Stimulated activated CD4-positive, alpha-beta T cell treated with anti-CD3 and anti-CD28 coated beads, Interleukin-4, amount 100 ng/mL, for 1 hour (primary cell): ENCODE measurements at places on chromosomes 6 and 20.

DNA sequence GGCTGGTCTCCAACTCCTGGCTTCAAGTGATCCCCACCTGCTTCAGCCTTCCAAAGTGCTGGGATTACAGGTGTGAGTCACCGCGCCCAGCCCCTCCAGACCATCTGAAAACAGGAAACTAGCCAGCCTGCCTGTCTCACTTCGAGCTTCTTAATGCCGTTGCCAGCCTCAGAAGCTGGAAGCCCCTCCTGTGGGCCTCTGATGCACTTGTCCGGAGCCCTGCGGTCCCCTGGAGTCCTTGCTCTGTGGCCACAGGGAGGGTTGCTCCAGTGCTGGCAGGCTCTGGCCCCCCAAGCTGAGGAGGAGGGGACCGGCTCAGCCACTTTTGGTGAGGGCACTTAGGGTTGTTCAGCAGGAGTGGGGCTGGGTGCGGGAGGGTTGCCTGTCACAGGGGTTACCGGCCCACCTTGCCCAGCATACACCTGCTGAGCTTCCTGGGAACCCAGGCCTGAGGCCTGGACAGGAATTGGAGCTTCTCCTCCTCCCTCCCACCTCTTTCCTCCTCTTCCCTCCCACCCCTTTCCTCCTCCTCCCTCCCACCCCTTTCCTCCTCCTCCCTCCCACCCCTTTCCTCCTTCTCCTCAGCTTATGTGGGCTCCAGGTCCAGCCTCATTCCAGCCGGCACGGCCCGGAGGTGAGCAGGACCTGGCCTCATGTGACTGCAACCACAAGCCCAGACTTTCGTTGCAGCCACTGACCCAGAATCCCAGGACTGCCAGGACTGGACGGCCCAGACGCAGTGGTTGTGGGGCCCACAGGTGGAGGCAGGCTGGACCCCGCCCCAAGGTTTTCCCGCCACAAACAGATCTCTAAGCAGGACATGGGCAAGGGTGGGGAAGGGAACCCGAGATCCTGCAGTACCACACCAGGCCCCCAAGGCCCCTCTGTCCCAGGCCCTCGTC is 9.4 kb upstream of the BIRC7 start:
- no peak for DNase-seq

- DNase-seq, result no peak
These were observed 39.2 kb downstream of the MUC22 start for GRCh38 chr6:31049518-31049917.

DNA sequence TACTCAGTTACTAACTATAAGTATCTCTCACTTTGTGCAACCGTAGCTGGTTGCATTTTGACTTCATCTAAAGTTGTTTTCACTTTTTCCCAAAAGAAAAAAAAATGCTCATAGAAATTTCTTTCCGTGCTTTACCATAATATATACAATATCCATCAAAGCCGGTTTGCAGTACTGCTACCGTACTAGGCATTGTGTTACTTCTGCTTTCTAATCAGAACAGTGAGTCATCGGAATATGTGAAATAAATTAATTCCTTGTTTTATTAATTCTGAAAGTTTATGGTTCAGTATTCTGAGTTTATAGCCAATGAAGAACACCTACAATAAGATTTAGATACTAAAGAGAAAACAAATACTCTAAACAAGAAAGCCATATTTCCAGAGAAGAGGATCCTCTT is 72.5 kb downstream of the TNFRSF21 start:
- DNase-seq, result no peak

DNA sequence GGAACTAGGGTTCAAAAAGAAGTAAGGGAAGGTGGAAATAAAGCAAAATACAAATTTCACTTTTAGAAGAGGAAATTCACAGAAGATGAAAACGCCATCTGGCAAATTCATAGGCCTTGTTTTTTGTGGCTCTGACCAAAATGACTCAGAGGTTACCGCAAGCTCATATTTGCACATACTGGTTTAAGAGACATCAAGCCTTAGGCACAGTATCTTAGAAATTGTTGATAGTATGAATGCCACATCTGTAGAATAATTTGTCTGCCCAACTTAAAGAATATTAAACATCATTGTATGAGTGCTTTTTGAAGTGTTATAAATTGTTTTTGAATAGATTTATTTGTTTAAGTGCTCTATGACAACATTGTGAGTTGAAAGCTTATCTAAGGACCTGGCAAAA is 10.6 kb downstream of the TAAR1 start:
- DNase-seq, result no peak

DNA sequence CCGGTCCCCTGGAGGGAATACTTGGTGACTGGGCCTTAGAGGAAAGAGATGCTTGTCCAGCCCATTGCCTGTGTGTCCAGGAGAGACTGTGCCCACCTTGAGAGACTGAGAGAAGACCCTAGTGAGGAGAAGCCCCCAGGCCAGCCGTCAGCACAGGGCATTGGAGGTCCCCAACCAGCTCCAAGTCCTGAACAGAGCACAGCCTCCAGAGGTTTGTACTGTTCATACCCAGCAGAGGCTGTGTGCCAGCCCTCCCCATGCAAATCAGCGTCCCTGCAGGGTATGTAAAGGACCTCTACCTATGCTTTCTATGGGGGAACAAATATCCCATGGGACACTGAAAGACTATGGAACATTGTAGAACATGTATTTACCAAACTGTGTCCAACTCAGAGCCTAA is 8.4 kb downstream of the HLA-E start:
- DNase-seq, result no peak

- DNase-seq, result no peak
These were observed 381.9 kb downstream of the THBS2 start for GRCh38 chr6:168871642-168872315.

- DNase-seq, result peak; percentile 15
These were observed at the start of gene L3MBTL1 for GRCh38 chr20:43507150-43508080. Gene L3MBTL1, plus strand, starts transcription at chr20:43507697. Its CDS starts 5,807 bp downstream, at chr20:43513504.

- no peak for DNase-seq
These were observed 44.5 kb downstream of the NCOA7 start for GRCh38 chr6:125835221-125835744.

- no peak for DNase-seq
These were observed 40.7 kb upstream of the SLC17A4 start for GRCh38 chr6:25713824-25714223.

- no peak for DNase-seq
These were observed 155.6 kb upstream of the SMLR1 start for GRCh38 chr6:130671577-130671976.

DNA sequence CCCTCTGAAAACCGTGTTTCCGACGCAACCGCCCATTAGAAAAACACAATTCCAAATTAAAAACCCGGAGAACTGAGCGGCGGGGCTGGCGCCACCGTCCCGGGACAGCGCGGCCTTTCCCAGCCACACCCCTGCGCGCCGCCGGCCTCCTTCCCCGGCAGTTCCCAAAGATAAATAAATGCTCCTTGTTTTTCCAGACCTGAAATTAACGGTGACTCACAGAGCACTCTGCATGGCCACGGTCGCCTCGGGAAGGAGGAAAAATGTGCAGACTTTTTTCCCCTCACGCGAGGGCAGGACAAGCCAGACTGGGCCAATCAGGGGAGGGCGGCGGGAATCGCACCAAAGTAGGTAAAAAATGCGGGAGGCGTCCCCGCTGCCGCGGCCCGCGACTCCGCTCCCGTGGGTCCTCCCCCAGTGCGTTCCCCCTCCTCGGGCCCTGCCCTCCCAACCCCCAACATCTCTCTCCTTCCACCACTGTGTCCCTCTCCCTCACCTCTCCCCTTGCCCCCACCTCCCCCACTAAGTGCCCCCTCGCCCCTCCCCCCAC is 828 bp upstream of the DSTN start:
- peak; percentile 13 for DNase-seq

GRCh38 chr20:5848711-5849505 is 98.7 kb downstream of the SHLD1 start:
- DNase-seq, result no peak

GRCh38 chr20:37526839-37527637 is 638 bp downstream of the BLCAP start:
- no peak for DNase-seq

DNA sequence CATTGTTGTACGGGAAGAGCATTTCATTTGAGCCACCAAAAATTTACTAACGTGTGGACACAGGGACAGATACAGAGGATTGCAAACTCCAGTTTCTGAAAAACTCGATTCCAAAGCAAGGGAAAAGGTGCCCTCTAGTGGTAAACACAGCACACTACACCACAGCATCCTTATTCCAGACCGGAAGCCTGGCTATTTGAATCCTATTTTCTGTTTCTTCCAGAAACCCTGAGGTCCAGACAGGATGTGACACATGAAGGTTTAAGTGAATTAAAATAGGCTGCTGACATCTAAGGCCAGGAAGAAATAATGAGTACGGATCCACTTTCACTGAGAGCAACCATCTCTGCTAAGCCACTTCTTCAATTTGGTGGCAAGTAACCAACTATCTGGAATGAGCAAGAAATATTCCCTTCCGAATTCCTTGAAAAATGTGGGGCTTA is 31.8 kb upstream of the GMPR start:
- DNase-seq, result peak; percentile 6

GRCh38 chr6:34484391-34484790 is 18.5 kb downstream of the PACSIN1 start:
- no peak for DNase-seq

- DNase-seq, result no peak
These were observed 16.6 kb upstream of the TXLNB start for GRCh38 chr6:139308286-139308916.

DNA sequence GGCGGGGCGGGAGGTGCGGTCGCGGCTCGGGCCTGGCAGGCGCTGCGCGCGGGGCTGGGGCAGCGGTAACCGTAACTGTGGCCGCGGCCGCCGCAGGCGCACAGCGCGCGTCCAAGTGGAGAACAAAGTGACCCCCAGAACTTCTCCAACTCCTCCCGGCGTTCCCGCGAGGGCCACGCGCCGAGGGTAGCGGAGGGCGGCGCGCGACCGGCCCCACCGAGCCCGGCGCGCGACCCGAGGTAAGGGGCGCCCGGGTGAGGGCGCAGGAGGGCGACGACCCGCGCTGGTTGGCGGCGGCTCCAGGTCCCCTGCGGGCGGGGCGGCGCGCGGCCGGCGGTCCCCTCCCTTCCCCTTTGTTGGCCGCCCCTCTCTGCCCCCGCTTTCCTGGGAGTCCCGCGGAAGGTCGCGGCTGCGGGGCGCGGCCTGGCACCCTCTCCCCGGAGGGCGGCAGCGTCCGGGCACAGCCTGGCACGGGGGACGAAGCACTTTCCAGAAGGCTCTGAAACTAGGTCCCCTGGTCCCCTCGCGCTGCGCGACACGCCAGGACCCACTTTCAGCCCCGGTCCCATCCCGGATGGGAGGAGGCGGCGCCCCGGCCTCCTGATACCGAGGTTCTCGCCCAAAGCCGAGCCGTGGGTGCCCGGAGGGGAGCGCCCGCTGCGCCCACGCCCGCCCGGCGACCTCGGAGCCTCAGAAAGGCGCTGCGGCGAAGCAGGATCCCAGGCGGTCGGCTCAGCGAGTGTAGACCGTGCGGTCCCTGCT is at the start of gene TIAM2:
Gene TIAM2 (plus strand): TSS at position 62 of the 762 bp plus-strand sequence. CDS start 133,909 bp downstream, outside the sequence.
- DNase-seq, result peak; percentile 40

DNA sequence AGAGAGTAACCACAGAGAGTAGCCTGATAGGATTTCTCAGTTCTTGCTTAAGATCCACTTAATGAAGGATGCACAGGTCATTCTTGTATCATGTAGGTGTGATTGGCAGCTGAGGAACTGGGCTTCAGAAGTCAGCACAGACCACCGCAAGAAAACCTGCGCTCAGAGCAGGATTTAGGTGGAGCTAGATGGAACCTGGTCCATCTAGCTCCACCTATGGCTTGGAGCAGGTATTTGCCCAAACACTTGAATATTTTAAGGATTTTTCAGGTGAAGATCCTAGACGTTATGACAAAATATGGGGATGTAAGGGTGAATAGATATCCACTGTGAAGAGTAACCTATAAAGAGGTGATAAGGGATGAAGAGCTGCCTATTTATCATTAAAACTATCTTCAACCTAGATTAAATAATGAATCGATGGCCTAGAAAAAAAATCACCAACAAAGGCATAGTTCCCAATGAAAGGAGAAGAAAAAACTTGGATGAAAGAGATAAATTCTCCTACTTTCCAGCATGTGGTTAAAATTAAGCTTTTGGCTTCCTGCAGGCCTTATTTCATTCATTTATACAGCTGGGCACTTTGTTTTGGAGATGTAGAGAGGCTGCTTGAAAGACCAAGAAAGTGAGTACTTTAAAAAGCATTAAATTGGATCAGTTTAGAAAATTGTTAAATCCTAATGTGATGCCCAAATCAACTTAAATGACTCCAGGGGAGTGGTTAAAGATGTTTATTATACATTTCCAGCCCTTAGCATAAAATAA is 778.4 kb upstream of the GJE1 start:
- DNase-seq, result no peak

- DNase-seq, result no peak
These were observed 59.5 kb downstream of the MANEA start for GRCh38 chr6:95636552-95637431.

DNA sequence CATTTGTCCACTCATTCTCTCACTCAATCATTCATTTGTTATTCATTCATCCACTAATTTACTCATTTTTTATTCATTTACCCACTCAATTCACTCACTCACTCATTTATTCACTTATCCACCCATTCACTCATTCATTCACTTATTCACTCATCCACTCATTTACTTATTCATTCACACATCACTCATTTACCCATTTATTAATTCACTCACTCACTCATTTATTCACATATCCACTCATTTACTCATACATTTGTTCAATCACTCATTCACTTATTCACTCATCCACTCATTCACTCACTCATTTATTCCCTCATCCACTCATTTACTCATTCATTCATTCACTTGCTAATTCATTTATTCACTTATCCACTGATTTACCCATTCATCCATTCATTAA is 129.1 kb downstream of the TTLL2 start:
- no peak for DNase-seq

GRCh38 chr6:14270925-14271788 is 153.6 kb downstream of the CD83 start:
- peak; percentile 27 for DNase-seq

- DNase-seq, result no peak
These were observed 41.4 kb upstream of the GATA5 start for GRCh38 chr20:62517168-62517567.

DNA sequence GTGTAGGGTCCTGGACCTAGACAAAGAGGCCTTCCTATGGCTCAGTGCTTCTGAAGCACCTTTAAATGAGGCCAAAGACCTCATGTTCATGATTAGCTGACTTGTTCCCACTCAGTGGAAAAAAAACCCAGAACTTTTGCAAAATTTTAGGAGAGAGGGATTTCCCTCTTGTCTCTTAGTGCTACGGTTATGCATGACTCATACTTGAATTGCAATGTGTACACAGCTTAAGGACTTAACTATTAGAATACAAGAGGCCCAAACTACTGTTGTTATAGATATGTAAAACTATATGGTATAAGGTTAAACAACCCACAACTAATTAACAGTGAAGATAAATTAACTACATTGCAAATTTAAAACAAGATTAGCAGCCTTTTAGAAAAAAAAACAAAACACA is 32.3 kb upstream of the HLA-A start:
- no peak for DNase-seq

DNA sequence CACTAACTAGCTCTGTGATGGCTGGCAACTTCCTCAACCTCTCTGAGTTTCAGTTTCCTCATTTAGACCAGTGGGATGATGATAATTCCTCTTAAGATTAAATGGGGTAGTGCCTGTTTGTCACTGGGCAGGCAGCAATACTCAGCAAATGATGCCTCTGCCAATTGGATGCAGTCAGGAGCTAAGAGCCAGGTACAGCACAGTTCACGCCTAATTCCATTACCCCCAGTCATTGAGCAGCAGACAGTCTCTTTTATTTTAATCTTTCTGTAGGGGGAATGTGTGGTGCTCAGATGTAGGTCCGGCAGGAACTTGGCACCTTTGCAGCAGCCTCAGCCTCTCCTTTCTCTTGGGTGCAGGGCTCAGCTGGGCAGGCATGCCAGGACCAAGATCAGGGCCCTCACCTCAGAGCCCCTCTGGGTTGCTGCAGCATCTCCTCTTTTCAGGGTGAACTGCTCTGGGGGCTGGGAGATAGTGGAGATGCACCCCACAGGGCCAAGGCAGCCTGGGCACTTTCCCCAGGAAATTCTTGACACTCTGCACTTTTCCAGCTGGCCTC is 243.8 kb downstream of the LRFN2 start:
- DNase-seq, result no peak
